ENCODE measurements at places on chromosomes 1 and 21. TPM values are rescaled to one million over a fixed set of nuclear protein-coding genes. Genes with fewer than 3 reads are reported as not detected.

ST6GALNAC3 gene
- total RNA-seq = 58.5 TPM

GPR153 gene
- 5.7 TPM for total RNA-seq

S100A9 gene
- not detected for total RNA-seq

OR2L8 gene
- 0.73 TPM for total RNA-seq

PINK1 gene
- 19.4 TPM for total RNA-seq

APCS gene
- not detected for total RNA-seq

NR0B2 gene
- not detected for total RNA-seq

KRTAP12-2 gene
- not detected for total RNA-seq

SLC25A34 gene
- total RNA-seq = 0.73 TPM

GJA5 gene
- not detected for total RNA-seq

USH2A gene
- total RNA-seq = 6.5 TPM

CAPN8 gene
- total RNA-seq = not detected

CDK18 gene
- 7.2 TPM for total RNA-seq

CYP4X1 gene
- not detected for total RNA-seq

MCOLN3 gene
- 26.9 TPM for total RNA-seq

PTPN7 gene
- total RNA-seq = not detected

SLC9C2 gene
- not detected for total RNA-seq

MAGI3 gene
- 7.1 TPM for total RNA-seq

CLCNKA gene
- not detected for total RNA-seq

GCSAML gene
- not detected for total RNA-seq

ILDR2 gene
- not detected for total RNA-seq

MARK1 gene
- total RNA-seq = 5.3 TPM

NUDT4B gene
- total RNA-seq = 34.7 TPM

ADAMTS5 gene
- under 0.01 TPM for total RNA-seq

LMX1A gene
- total RNA-seq = not detected

SLC6A17 gene
- total RNA-seq = 0.69 TPM

ATXN7L2 gene
- 3.7 TPM for total RNA-seq

TIE1 gene
- not detected for total RNA-seq

SLC6A9 gene
- 1.7 TPM for total RNA-seq

WDR64 gene
- total RNA-seq = 0.34 TPM

LRIF1 gene
- 11.4 TPM for total RNA-seq

MEAF6 gene
- total RNA-seq = 51.8 TPM

TSPAN2 gene
- total RNA-seq = not detected

DCST1 gene
- not detected for total RNA-seq

FBXO2 gene
- 1.4 TPM for total RNA-seq

AMY1A gene
- total RNA-seq = not detected

COL24A1 gene
- 2.0 TPM for total RNA-seq

SPRR3 gene
- 0.34 TPM for total RNA-seq

SPRR1B gene
- total RNA-seq = not detected

CKS1B gene
- 59.9 TPM for total RNA-seq

CD247 gene
- total RNA-seq = 0.34 TPM

RABGAP1L gene
- total RNA-seq = 19.1 TPM

ZFP69 gene
- 4.7 TPM for total RNA-seq

CSF1 gene
- 14.5 TPM for total RNA-seq

NBPF20 gene
- 0.93 TPM for total RNA-seq

ITSN1 gene
- total RNA-seq = 16.2 TPM

MSH4 gene
- under 0.01 TPM for total RNA-seq

CLEC20A gene
- not detected for total RNA-seq

LHX8 gene
- total RNA-seq = not detected

FCRL6 gene
- not detected for total RNA-seq

RAD54L gene
- 13.0 TPM for total RNA-seq

TRABD2B gene
- total RNA-seq = not detected

TLCD4 gene
- total RNA-seq = 12.4 TPM

FCRL1 gene
- total RNA-seq = not detected

FNBP1L gene
- 23.3 TPM for total RNA-seq

LBR gene
- 41.6 TPM for total RNA-seq

AADACL3 gene
- not detected for total RNA-seq

TGFB2 gene
- total RNA-seq = 5.5 TPM

DPT gene
- not detected for total RNA-seq

TNNI3K gene
- total RNA-seq = under 0.01 TPM
